Hindlimb muscle (tissue), 1 donor: ENCODE measurements at places on chromosomes 4 and X.

DNA sequence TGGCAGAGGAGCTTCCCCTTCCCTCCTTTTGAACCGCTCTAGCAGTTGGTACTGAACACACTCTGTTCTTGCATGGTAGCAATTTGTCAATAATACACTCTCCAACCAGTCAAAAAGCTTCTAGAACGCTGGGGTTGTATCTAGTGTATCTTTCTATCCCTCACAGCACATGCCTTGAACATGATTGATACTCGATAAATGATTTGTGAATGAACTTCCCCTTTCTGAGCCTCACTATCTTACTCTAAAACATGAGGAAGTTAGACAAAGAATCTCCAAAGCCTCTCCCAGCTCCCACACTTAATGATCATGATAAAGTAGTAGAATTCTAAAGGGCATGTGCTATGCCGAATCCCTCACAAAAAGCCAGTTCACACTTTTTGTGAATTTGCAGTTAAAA is 64.4 kb downstream of the DLG3 start:
- DNase-seq, result no peak

DNA sequence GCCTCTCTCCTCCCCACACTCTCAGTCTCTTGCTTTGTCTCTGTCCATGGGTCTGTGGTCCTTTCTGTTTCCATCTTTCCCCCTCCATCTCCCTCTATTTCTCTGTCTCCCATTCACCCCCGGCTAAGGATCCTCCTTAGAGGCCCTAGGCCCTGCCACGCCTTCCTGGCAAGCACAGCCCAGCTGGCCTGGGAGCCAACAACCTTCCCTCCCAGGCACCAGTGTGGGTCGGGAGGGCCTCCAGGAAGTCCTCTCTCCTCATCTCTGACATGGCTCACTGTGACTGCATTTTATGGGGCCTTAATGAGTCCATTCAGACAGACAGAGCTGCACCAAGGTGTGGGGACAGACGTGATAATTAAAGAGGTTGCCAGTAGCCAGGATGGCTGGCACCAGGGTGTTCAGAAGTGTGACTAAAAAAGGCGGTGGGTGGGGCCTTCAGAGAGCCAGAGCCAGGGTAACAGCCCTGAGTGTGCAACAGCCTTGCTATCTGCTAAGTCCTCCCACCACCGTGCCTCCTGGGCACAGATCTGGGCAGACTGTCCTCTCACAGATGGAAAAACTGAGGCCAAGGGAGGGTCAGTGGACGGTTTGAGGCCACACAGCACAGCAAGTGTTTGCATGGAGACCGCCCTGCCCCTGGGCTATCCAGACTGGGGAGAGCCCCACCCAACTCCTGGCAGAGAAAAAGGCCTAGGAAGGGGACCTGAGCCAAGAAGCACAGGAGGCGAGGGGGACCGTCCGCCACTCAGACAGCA is 31.5 kb downstream of the BLOC1S4 start:
- no peak for DNase-seq

- DNase-seq, result peak; percentile 71
Measured at GRCh38 chr4:38948551-38948950, 80.9 kb downstream of the FAM114A1 start.

DNA sequence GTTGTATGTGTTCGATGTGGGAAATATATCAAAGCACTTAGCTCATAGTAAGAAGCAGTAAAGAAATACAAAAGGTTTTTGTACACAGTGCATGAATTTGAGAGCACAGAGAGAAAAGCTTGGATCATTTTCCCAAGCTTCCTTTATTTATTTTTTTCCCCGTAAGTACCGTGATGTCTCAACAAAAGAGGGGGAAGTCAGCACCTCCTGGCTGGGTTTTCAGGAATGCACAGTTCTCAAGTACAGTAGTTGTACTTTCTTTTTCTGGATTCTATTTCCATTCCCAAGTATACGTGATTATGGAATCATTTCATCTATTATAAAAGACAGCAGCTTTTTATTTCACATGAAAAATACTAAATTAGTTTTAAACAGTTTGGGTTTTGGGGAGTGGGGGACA is 171.5 kb upstream of the EDNRA start:
- no peak for DNase-seq

DNA sequence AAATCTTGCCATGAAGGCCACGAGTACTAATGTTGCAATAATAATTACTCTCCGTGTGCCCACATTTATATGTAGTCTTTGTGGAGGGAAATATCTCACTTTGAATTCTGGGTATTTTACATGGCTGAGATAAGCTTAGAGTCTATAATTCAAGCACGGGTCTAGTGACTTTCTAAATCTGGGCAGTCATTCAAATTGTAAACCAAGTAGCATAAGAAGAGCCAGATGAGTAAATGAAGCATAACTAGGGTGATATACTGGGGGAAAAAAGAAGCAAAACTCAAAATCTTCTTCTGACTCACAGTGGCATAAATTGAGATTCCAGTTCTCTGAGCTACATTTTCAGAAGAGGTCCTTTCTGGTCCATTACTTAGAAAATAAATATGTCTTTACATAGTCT is 53.0 kb downstream of the MAPK10 start:
- no peak for DNase-seq
